ENCODE measurements at places on chromosomes 1 and 21. TPM values are rescaled to one million over a fixed set of nuclear protein-coding genes. Genes with fewer than 3 reads are reported as not detected.

DNA sequence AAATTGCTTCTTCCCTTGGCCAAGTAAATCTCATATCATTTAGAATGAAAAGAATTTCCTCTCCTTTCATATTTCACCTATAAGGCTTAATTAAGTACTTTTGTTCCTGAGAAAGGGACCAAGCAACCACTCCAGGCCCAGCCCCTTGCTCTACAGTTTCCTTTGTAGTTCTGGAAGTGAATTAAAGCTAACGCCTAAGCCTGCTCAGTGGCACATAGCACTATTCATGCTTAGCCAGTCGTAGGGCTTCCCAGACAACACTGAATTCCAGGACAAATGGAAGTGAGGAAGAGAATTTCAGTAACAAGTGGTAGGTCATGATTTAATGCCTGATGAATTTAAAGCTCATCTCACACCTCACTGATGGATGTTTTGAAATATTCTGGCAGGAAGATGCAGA is 73.3 kb downstream of the RPAP2 start:
- DNase-seq = no peak

- DNase-seq = no peak
Observed at GRCh38 chr1:223147873-223148272, 4.8 kb upstream of the TLR5 start.

The PTPN22 gene
- 112 TPM for total RNA-seq

The CNN3 gene
- 4.6 TPM for total RNA-seq

The ETNK2 gene
- total RNA-seq = not detected

Measured in activated CD8-positive, alpha-beta memory T cell treated with anti-CD3 and anti-CD28 coated beads, Interleukin-2, amount 10 ng/mL, durations not matched to agents 7 days and 5 days (primary cell).